Effector memory CD4-positive, alpha-beta T cell (primary cell): ENCODE measurements at places on chromosomes 5 and 9.

DNA sequence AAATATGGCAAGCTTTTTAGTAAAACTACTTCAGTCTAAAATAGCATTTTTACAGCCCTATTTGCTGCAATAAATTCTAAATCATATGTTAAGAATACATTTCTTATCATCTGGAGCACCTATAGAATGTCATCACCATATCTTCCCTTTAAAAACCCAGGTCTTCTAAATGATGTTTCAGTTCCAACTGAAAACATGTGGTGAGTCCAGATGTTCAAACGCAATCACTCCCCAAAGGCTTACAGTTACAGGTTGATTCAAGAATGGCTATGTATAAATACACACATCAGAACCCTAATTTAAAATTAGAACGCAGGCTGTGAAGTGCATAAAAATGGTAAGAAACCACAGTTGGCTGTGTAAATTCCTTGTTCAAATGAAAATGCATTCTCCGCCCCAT lies 796.3 kb downstream of the MAT2B start:
- DNase-seq = no peak

- no peak for DNase-seq
These were observed 20.8 kb downstream of the SV2C start for GRCh38 chr5:76104027-76104426.

DNA sequence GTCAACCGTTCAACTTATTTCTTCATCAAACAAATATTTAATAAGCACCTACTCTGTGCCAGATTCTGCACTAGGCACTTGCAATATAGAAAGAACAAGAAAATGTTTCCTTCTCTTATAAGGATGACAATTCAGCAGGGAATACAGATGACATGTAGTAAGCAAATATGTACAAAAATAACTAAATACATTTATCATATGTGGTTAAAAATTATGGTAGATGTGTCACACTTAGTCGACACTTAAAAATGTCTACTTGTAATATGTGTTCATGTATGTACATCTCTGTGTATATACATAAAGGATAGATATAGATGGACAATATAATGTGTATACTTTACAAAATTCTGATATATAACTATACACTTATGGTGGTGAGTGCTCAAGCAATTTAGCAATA lies 417.0 kb upstream of the MEF2C start:
- no peak for DNase-seq

DNA sequence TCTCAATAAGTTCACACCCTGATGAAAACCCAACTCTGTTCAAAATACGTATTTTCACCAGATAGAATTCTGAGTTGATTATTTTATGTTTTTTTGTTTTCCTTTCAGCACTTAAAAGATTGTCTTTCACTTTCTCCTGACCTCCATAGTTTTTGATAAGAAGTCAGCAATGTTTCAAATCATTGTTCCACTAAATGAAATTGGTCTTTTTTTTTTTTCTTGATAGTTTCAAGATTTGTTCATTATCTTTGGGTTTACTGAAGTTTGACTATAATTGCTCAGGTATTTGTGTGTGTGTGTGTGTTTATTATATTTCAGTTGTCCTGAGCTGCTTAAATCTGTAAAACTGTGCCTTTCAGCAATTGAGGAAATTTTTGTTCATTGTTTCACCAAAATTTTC lies 498.7 kb downstream of the TLE1 start:
- DNase-seq = no peak

DNA sequence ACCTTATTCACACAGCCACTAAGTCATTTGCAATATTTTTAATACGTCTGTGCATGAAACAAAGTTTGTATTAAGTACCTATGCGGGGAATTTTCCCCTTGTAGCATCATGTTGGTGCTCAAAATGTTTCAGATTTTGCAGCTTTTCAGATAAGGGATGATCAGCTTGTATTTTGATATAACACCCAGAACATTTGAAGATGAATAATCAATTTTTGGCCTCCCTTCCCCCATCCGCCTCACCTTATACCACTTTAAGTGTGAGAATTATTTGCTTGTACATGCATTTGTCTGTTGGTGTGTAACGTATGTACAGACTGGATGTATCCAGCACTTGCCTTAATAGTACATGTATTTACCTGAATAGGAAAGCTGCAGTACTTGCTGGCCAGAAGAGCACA lies 1.7 kb downstream of the JAK2 start:
- DNase-seq = no peak

GRCh38 chr9:101418518-101419430 lies 16.8 kb downstream of the ALDOB start:
- DNase-seq = no peak

- DNase-seq = no peak
These were observed 525.2 kb upstream of the TRPC7 start for GRCh38 chr5:136890431-136891148.

- no peak for DNase-seq
These were observed 63.1 kb downstream of the RCL1 start for GRCh38 chr9:4855841-4856240.

GRCh38 chr9:99169086-99169485 lies 52.7 kb downstream of the ALG2 start:
- no peak for DNase-seq

DNA sequence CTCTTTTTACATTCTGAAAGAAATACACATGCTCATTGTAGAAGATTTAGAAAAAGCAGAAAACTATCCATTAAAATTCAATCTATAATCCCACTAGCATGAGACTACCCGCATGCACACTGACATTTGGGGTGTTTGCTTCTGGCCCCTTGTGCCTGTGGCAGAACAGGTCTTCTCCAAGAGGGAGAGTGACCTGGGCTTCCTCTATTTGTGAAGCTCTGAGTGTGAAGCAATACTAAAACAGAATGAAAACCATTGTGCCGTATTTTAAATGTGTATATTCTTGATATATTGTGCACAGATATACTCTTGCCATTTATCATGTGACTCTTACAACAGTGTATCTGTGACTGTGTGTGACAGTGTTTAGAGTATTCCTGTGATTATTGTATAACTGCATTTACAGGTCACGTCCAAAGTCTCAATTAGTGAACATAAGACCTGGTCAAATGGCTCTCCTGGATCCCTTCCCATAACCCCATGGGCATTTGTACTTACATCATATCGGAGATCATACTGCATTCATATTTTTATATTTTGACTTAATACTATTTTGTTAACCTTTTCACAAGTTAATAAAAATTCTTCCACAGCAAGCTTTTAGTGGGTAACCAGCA lies 14.7 kb upstream of the CPEB4 start:
- DNase-seq = no peak

DNA sequence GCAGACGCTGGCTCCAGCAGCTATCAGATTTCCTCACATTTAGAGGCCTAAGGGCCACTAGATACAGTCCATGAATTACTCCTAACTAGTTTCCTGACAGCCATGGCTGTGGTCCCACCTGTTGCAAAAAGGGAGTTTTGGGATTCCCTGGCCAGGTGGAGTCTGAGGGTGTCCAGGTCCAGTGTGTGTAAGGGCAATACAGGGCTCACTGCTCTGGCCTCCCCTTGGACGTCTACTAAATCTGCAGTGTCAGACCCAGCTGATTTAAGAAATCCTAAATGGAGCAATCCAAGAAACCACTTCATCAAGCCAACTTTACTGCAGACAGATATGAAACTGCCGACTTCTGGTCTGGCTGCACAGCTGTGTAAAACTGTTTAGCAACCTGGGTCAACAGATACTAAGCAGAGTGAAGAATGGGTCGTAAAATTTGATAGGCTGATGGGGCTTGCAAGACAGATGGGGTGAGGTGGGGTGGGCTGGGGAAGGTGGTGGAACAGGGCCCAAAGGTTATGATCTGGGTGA lies 116.4 kb downstream of the GADD45G start:
- no peak for DNase-seq

DNA sequence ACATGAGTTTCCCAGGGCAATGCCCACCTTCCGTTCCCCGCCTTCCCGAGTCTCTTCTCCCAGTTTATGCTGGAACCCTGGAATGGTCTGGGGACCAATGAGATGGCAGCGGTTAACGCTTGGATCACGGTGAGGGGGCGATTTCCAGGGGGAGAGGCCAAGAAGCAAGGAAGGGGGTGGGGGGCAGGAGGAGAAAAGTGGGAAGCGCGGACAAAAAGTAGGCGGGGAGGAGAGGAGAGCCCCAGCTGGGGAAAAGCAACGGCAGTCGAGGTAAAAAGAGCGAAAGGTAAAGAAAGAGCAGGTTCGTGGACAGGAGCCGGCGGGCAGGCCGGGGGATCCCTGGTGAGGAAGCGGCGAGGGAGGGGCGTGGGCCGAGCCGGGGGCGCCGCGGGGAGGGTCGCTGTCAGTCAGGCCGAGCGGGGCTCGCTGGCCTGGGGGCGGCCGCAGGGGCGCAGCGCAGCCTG lies 508 bp upstream of the SNCAIP start:
- DNase-seq = no peak
